ENCODE measurements at places on chromosomes 3 and 15.
A peak's percentile ranks its signal among the peaks of the same experiment; 100 is the strongest.

GRCh38 chr3:100634493-100635272 lies 25.3 kb downstream of the ADGRG7 start:
- DNase-seq: peak; percentile 29

DNA sequence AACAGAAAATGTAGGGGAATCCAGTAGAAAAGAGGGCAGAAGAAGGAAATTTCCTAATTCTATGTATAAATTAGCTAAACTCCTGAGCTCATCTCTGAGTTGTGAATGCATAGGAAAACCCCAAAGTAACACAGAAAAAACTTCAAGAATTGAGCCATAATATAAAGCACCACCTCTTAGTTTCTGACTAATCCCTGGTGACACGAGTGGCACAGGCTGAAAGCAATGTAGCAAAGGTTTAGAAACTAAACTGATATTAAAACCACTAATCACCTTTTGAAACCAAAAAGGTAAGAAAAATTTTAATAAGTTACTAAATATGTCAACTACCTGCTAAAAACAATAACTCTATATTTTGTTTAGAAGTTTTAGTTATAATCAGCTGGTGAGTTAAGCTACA lies 255.6 kb upstream of the NECTIN3 start:
- no peak for DNase-seq

DNA sequence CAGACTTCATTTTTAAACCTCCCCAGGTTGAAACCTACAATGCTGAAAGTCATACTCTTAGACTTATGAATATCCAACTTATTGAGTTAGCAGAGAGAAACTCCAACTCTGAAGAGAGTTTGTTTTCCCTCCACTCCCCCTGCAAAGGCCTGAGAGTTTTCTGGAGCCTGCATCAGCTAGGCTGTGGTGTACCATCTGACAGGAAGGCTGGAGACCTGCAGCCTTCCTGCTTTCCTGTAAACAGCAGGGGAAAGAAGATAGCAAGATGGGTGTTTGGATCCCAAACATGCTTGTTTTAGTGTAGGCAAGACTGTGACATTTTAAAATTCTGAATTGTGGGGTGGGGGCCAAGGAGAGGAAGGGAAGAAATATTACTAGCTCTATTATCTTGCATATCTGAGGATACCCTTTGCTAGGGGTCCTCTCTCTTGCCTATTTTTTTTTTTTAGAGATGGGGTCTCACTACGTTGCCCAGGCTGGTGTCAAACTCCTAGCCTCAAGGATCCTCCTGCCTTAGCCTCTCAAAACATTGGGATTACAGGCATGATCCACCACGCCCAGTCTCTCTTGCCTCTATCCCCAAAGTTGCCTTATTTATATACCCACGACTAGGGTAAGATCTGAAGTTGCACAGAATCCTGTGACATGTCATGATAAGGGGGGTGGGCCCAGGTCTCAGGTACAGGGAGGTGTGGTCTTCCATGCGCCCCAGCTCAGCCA lies 51.0 kb upstream of the USP3 start:
- DNase-seq: no peak

- DNase-seq: peak; percentile 76
These were observed 109.3 kb downstream of the SHQ1 start for GRCh38 chr3:72738752-72739530.

GRCh38 chr15:68508485-68509189 lies 70.2 kb upstream of the CORO2B start:
- DNase-seq: no peak

- no peak for DNase-seq
These were observed 27.4 kb upstream of the CHST2 start for GRCh38 chr3:143092191-143092590.
